ENCODE measurements at places on chromosomes 11 and 22. TPM values are rescaled to one million over a fixed set of nuclear protein-coding genes. Genes with fewer than 3 reads are reported as not detected.

Gene PRODH
- total RNA-seq, result 7.0 TPM

Gene NRXN2
- total RNA-seq, result 22.7 TPM

Gene MMP1
- total RNA-seq, result 0.78 TPM

Gene PRSS23
- total RNA-seq, result 67.9 TPM

Gene KRTAP5-10
- total RNA-seq, result not detected

Gene GRM5
- total RNA-seq, result 0.06 TPM

Gene CNTF
- total RNA-seq, result 0.44 TPM

Gene FOLR1
- total RNA-seq, result 7.3 TPM

Gene DNHD1
- total RNA-seq, result 6.7 TPM

Gene CARNS1
- total RNA-seq, result 0.03 TPM

Gene SEC14L2
- 12.9 TPM for total RNA-seq

Gene MPPED2
- total RNA-seq, result not detected

Gene MIEF1
- 43.9 TPM for total RNA-seq
